HT1080 (cell line): ENCODE measurements at places on chromosomes 1 and 21. TPM values are rescaled to one million over a fixed set of nuclear protein-coding genes. Genes with fewer than 3 reads are reported as not detected.

DNA sequence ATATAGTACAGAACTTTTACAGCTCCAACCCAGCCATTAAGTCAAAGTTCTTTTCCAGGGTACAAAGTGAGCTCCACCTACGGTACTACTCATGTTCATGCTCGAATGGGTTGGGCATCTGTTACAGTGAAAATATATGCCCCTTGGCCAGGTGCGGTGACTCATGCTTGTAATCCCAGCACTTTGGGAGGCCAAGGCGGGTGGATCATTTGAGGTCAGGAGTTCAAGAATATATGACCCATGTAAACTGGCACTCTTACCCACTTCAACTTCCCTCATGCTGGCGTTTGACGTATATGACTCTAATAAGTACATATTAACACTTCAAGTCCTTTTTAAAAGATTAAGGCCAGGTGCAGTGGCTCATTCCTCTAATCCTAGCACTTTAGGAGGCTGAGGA, 71.3 kb upstream of the PKN2 start:
- DNase-seq: peak; percentile 13

DNA sequence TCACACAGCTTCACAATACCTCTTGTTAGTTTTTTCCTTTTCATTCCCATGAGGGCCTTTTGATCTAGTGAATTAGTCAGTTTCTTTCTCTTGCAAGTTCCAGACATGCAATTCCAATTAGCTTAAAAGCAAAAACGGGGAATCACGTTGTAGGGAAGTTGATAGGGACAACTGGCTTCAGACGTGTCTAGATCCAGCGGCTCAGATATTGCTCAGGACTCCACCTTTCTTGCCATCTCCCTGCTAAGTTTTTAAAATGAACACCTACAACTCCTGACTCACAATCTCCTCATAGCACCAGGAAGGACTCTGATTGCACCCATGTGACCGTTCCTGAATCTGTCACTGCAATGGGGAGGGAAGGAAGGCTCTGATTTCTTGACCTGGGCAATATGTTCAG, 63.8 kb upstream of the ARHGAP29 start:
- peak; percentile 26 for DNase-seq

OR2T2 gene
- not detected in 2 replicates for total RNA-seq

NCF2 gene
- total RNA-seq: 4.4 and 5.4 TPM in 2 replicates
